ENCODE measurements at places on chromosomes 3 and 15. TPM values are rescaled to one million over a fixed set of nuclear protein-coding genes. Genes with fewer than 3 reads are reported as not detected.

GRCh38 chr3:151404316-151404715, 19.8 kb upstream of the P2RY12 start:
- DNase-seq, result no peak

The DMXL2 gene
- 98.2 TPM for polyA plus RNA-seq

The SRGAP3 gene
- polyA plus RNA-seq, result 71.7 TPM

- DNase-seq, result no peak
These were observed 181.8 kb downstream of the RYR3 start for GRCh38 chr15:33492434-33493052.

DNA sequence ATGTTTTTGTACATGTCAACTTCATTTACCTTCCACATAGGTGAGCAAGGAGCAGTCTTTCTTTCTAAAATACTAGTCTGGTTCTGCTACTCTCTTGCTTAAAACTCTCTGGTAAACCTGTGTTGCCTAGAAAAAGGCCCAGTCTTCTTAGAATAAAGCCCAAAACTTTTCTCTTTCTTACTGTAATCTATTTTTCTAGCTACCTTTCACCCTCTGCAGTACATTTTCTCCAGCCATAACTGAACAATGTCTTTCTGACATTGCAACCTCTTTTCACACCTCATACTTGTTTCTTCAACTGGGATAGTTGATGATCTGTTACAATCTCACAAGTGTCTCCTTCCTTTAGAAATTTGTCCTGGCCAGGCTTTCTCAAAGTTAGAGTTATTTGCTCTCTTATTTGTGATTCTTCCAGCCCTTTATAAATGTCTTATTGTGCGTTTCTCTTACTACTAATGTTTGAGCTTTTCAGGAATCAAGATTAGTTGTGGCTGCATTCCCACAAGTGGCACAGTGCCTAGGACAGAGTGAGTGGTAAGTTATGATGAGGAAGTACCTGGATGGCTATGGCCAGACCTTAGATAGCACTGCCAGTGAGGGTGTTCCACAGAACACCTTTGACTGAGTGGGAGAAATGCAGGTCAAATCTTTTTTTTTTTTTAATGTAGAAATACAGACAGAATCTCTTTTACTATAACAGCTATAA, 313.4 kb upstream of the SATB1 start:
- DNase-seq, result no peak

GRCh38 chr15:35603856-35604255, 57.9 kb upstream of the DPH6 start:
- no peak for DNase-seq

DNA sequence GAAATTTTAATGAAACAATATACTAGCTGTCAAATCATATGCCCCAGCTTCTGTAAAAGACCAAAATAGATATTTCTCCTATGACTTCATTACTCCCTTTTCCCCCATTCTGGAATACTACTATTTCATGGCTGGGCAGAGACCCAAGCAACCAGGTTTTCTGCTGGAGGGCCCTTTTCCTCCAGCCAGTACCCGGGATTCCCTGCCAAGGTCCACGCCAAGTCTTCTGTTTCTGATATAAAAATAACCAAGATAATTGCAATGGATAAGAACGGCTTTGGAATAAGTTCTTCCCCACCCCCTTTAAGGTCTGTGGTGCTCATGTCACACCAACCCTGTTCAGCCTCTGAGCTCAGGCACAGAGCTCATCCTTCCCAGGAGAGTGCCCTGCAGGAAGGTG, 17.2 kb upstream of the NMNAT3 start:
- no peak for DNase-seq

The NEK10 gene
- polyA plus RNA-seq, result 8.7 TPM

DNA sequence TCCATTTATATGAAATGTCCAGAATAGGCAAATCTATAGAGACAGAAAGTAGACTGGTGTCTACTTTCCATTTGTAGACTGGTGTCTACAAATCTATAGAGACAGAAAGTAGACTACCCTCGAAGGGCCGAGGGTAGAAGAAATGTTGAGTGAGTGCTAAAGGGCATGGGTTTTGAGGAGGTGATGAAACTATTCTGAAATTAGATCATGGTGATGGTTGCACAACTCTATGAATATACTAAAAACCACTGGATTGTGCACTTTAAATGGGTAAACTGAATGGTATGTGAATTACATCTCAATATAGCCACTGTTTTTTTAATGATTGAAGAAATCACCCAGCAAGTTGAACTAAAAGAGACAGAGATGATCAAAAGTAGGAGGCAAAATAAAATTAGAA, 27.9 kb downstream of the TP53BP1 start:
- DNase-seq, result no peak

- DNase-seq, result no peak
These were observed 63.6 kb downstream of the NIPA2 start for GRCh38 chr15:22902046-22902445.

GRCh38 chr3:63304421-63304820, 26.3 kb downstream of the SYNPR start:
- no peak for DNase-seq

- DNase-seq, result no peak
These were observed 215.4 kb downstream of the UACA start for GRCh38 chr15:70547846-70548487.

GRCh38 chr3:194275721-194276120, 75.4 kb downstream of the CPN2 start:
- DNase-seq, result no peak

- no peak for DNase-seq
These were observed 29.7 kb upstream of the KLF13 start for GRCh38 chr15:31296646-31297574.

GRCh38 chr3:133576169-133576568, 2.7 kb downstream of the CDV3 start:
- DNase-seq, result no peak

DNA sequence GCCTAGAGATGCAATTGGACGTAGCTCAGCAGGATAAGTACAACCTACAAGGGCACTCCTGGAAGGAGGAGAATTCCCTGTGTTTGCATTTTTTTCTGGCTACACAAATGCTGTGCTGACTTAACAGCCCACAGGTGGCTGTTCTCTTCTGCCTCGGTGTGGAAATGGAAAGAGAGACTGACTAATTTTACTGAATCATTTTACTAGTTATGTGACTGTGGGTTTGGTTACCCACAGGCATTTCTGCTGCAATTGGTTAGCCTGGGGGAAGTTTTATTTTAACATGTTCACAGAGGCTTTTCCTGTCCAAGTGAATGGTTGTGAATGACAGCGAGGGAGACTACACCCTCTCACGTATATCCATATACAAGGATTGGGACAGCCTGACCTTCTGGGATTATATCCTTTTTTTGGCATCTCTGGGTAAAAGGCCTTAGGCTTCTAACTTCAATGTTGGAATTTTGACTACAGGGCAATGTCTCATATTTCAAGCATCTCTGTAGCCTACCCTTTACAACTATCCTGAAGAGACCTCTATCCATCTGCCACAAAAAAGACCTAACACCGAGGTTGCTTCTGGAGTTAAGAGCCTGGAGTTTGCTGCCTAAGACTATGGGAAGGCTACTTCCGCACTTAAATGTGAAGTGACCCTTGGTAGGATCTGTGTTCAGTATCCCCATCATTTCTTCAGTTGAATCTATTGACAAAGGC, 67.2 kb upstream of the TP63 start:
- DNase-seq, result no peak

DNA sequence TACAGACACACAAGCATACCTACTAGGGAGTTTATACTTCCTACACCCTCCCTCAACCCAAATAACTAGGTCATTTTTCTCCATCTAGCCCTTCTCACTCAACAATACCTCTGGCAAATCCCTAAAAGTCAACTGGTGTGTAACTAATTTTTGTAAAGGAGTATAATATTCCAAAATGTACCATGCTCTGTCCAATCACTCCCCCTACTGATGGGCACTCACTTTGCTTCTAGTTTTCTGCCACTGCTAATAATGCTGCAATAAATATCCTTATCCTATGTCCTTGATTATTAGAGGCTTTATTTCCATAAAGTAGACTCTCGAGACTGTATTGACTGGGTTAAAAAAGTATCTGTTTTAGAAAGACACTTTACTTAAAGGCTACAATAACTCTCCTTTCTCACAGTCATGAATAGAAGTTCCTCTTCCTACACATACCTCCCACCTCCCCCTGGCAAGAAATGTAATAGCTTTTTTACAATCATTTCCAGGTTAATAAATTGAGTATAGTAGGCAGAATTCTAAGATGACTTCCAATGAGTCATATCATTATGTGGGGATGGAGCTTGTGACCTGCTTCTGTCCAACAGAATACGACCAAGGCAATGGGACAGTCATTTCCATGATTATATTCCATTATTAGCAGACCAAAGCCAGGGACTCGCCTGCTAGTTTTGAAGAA, 30.0 kb downstream of the SHQ1 start:
- peak; percentile 65 for DNase-seq

DNA sequence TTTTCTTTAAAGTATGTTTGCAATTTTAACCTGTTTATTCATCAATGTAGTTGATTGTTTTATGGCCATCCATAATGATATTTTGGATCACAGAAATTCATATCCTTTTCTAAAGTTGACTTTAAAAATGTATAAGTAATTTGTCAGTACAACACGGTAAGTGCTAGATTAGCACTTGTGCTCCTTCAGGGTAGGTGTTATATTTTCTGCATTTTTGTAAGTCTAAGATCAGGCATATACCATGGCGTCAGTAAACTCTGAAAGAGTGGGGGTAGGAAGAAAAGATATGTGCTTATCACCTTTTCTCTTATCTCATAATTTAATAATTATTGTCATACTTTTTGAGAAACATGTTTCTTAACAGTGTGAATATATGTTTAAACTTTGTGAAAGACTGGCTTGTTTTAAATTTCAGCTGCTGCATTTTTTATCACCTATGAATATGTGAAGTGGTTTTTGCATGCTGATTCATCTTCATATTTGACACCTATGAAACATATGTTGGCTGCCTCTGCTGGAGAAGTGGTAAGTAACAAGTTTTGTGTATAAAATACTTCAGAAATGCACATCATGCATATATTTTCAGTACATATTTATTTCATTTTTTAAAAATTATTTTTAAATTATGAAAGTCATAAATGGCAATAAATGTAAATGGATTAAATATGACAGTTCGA, 22.1 kb downstream of the SLC25A26 start:
- no peak for DNase-seq

DNA sequence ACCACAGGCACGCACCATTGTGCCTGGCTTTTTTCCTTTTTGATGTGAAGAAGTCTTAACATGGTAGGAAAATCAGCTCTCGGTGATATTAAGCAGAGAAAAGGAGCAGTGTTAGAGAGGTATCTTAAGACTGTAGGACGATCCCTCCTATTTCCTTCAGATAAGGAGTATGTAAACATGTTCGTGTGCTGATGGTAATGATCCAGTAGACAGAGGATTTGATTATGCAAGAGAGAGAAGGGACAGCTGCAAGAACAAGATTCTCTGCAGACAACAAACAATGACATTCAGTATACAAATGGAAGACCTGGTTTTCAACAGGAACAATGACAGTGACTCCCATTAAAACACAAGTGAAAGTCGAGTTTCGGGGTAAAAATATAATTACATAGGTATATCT, 95.1 kb upstream of the MELTF start:
- DNase-seq, result peak; percentile 3

The IMPG2 gene
- 0.65 TPM for polyA plus RNA-seq

The GNAT1 gene
- polyA plus RNA-seq, result 0.72 TPM

The FHIT gene
- polyA plus RNA-seq, result 11.3 TPM

DNA sequence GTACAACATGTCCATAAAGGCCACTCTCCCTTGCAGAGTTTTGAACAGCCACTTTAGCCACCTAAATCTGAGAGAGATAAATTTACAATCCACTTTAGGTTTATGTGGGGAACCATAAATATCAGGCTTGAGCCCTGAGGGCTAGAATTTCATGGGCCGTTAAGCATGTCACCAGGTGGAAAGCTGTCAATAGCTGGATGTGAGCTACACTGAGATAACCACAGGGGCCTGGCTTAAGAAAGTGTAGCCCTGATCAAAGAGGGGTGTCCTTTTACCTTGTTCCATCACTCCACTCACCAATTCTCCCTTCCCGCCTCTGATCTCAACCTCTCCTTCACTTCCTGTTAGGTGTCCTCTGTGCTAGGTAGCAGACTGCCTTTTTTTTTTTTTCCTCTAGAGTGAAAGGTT, 172.8 kb upstream of the ICE2 start:
- DNase-seq, result no peak

DNA sequence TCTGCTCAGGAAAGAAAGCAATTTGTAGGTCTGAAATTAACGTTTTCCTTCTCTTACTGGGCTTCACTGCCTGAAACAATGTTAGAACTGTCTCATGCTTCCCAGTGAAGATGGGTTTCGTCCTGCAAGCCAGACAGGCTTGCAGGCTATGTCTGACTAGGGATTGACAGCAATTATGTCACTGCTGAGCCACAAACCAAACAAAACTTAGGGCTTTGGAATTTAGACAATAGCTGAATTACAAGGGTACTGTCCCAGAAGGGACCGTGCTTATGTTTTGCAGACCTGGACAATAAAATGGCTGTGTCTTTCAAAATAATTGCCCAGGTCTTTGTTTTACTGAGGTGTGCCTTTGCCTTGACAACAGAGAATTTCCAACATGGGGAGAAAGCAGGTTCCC, 46.3 kb upstream of the CCDC80 start:
- DNase-seq, result no peak

DNA sequence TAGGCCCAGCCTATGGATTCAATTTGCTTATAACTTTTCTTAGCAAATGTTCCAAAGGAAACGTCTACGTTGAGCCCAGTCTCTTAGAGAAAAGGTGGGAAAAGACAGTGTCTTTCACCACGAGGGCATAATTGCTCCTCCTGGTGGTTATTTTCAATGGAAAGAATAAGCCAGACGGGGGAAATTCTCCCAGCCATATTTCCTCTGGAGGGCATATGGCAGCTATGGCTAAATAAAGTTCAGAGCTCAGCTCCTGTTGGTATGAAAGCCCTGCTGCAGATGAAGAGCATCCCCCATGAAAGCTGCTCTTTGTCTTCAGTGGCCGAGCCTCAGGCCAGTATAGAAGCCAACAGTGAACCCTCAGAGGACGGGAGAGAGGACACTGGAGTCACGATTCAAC, 297.9 kb downstream of the RYR3 start:
- DNase-seq, result no peak

DNA sequence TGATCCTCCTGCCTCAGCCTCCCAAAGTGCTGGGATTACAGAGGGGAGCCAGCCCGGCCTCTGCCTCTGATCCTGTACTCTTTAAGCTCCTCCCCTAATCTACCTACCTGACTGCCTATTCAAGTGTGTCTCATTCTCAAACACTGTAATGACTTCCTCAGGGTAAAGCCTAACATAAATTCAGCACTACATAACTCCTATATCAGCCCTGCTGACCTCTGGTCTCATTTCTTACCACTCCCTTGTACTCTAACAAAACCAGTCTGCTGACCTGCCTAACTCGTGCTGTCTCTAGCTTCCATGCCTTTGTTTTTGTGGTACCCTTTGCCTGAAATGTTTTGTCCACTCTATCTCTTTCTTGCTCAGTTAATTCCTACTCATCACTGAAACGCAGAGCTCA, 172.1 kb upstream of the IL12A start:
- DNase-seq, result no peak

DNA sequence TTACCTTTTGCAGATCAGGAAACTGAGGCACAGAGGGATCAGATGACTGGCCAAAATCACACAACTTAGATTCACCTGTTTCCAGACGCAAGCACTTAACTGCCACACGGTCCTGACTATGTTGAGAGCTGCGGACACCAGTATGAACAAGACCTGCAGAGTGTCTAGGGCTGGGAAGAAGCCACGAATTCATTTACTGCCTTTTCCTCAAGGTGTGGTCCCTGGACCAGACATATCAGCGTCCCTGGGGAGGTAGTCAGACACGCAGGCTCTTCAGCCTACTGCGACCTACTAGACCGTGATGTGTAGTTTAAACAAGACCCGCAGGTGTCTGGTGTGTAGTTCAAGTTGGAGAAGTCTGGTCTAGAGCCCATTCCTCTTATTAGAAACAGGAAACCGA, 541 bp upstream of the SLC6A11 start:
- no peak for DNase-seq

The GAP43 gene
- polyA plus RNA-seq, result 608 TPM

The RAB6B gene
- 226 TPM for polyA plus RNA-seq

All from spinal cord (tissue), 10 donors.